Inflammatory macrophage treated with lipopolysaccharide for 4 hours (primary cell): ENCODE measurements at places on chromosomes 4 and X.

DNA sequence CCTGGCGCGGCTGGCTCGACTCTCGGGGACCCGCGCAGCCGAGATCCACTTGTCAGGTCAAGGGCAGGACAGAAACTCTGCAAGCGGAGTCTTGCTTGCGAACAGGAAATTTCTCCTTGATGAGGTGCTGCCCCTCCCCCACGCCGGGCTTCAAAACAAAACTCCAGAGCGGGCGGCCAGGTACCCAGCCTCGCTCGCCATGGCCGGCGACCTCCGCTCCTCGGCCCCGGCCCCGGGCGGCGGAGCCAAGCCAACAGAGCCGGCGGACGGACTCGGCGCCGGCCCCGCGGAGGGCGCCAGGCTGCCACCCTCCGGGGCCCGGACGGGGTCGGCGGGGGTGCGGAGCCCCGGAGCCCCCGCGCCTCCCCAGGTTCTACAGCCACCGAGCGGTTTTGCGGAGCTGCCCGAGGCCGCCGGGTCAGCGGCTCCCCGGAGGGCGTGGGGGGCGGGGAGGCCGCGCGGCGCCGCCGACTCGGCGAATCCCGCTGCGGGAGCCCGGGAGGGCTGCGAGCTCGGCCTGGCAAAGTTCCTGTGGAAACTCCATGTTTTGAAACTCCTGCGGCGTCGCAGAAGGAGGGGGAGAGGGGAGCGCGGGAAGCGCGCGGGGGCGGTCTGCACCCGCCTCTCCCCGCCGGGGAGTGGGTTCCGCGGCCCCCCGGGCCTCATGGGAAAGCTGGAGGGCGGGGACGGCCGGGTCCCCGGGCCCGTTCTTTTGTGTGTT lies 11.7 kb upstream of the BCOR start:
- peak; percentile 40 for DNase-seq

GRCh38 chr4:21652508-21653231 lies 295.9 kb downstream of the KCNIP4 start:
- DNase-seq: no peak

DNA sequence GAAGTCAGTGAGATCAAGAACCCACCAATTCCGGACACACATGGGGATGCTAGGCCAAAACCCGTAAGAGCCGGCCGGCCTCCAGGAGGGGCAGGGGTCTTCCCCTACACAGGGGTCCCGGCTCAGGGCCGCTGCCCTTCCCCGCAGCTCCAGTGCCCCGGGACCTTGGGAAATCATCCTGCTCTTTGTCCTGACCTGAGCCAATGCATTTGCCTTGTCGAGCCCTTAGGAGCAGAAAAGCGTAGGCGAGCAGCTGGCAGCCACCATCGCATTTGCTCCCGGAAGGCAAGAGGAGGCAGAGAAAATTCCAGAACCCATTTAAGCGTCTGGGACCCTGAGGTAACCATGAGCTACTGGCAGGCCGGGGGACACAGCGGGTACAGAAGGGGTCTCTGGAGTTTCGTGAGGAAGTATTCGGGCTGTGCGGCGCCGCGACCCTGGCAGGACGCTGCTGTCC lies 7.4 kb upstream of the TNIP2 start:
- no peak for DNase-seq

DNA sequence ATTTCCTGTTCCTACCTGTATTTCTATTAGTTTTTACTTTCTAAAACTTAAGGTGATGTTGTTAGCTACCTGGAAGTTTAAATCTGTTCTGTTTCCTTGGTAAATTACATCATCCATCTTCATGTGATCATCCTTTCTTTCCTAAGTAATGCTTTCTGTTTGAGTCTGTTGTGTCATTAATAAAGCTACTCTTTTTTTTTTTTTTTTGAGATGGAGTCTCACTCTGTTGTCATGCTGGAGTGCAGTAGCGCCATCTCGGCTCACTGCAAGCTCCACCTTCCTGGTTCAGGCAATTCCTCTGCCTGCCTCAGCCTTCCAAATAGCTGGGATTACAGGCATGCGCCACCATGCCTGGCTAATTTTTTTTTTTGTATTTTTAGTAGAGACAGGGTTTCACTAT lies 73.3 kb downstream of the FIP1L1 start:
- DNase-seq: peak; percentile 11

- DNase-seq: no peak
Observed at GRCh38 chr4:65999518-65999871, 329.2 kb upstream of the EPHA5 start.

DNA sequence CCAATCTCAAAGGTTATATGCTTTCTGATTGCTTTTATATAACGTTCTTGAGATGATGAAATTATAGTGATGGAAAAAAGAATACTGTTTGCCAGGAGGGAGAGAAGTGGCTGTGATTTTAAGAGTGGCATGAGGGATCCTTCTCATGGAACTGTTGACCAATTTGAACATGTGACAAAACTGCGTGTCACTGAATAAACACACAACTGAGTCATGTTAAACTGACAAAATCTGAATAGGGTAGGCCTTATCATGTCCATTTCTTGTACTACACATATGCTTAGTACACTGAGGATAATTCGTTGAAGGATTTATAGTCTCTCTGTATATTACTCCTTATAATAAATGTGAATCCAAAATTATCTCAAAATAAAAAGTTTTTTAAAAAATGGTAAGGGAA lies 22.2 kb upstream of the HSPA4L start:
- DNase-seq: no peak

DNA sequence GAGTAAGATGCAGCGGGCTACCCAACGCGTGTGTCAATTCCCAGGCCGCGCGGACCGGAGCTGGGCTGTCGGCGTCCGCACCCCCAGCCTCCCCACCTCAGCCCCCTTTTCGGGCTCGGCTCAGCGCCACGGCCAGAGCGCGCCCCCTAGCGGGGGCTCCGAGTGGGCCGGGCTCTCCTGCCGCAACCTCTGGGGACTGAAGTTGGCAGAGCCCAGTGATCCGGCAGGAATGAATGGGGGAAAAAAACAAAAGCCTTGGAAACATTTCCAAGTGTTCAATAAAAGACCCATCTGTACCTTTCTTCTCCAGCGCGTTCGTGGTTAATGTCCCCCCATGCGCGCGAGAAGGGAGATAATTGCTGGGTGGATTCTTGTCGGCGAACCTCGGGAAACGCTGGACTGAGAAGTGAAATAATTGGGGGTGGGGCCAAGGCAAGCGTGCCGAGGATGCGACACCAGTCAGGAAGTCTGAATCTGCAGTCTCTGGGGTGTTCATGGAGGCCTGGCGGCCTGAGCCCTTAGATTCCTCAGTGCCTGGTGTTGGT lies 5.2 kb upstream of the ARX start:
- no peak for DNase-seq

DNA sequence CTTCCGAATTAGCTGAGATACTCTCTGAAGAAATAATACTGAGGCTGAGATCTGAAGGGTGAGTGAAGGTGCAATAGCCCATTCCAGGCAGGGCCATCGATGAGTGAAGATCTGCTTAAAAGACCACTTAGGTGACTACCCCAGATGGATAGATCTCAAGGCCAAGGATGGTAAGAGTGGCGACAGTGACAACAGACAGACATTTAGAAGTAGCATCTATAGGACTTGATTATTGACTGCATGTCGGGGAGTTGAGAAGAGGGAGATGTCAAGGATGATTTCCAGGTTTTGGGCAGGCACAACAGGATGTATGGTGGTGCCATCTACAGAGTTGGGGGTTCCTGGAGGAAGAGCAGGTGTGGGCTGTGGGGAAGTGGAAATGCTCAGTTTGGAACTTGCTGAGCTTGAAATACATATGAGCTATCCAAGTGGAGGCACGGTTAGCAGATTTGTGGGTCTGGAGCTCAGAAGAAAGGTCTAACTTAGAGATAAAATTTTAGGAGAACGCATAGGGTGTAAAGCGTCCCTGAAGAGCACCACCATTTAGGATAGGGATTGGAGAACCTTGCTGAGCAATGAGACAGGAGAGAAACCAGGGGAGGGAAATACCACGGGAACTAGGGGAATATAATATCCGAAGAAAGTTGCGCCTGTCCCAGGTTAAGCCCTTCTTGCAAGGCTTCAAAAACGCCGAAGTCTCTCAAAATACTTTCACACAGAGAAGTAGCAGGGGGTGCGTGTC lies 688 bp downstream of the UFSP2 start:
- peak; percentile 2 for DNase-seq

- no peak for DNase-seq
Observed at GRCh38 chr4:87901422-87901992, 68.7 kb downstream of the MEPE start.

DNA sequence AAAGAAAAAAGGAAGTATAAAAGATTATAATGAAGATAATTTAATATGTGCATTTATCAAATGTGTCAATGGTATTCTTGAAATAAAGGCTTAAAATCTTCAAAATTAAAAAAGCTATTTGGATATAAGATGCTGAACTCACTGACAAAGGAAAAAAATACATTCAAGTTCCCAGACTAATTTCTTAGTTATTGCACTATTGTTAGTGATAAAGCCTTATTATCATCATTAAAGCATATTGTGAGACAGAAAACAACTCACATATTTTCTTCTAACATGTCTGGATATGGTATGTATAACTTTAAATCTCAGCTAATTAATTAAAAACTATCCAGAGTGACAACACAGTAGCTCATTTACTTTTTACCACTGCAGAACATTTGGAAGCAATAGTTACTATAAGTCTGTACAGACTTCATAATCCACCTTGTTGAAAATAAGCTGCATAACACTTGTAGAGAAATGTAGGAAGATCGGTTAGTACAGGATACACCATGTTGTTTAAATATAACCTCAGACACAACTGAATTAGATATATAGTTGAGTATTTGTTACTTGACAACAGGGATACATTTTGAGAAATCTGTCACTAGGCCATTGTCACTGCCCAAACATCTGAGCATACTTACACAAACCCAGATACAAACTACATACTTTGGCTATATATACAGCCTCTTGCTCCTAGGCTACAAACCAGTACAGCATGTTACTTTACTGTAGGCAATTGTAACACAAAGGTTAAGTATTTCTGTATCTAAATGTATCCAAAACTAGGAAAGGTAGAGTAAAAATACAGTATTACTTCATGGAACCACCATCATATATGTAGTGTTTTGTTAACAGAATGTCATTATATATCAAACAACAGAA lies 12.8 kb upstream of the FAM200B start:
- DNase-seq: no peak

- peak; percentile 58 for DNase-seq
Observed at GRCh38 chr4:121182296-121182695, 18.2 kb upstream of the TNIP3 start.

GRCh38 chr4:177001271-177002175 lies 208.8 kb upstream of the VEGFC start:
- no peak for DNase-seq

- DNase-seq: no peak
Observed at GRCh38 chrX:1877780-1878179, 262.9 kb downstream of the ASMT start.

- no peak for DNase-seq
Observed at GRCh38 chrX:122591546-122591945, 592.5 kb upstream of the GRIA3 start.

DNA sequence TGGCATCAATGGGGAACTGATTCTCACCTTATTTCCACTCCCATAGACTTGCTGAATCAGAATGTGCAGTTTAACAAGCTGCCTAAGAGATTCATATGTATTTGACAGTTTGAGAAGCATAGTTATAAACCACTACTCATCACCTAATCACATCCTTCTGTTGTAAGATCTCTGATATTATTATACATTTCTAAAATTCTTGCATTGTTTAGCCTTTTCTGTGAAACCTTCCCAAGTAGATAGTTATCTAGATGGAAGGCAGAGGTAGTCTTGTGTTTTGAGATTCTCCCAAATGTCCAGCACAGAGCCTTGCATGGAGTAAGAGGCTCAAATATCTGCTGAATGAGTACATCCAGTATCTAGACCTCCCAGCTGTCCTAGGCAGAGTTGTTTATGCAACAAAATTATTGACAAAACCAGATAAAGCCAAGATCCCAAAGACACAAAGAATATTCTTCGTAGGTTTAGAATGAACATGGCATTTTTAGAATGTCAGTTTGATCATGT lies 227.3 kb downstream of the KDR start:
- no peak for DNase-seq

GRCh38 chr4:173990126-173990868 lies 293.2 kb downstream of the FBXO8 start:
- DNase-seq: peak; percentile 4

DNA sequence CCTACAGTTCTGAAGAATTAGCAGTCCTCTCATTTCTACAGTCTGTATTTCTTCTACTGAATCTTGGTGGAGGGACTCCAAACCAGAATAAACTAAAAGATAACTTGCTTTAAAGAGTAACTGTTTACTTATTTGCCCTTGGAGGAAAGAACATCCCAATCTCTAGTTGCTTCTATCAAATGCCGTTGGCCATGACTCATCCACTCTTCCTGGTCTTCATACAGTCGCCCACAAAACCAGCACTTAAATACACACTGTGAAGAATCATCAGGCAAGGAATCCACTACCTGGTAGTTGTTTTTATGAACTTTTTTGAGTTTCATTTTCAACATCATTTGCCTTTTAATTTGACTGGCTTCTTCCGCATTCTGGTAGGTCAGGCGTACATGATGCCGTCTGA lies 14.2 kb downstream of the ZNF518B start:
- no peak for DNase-seq

DNA sequence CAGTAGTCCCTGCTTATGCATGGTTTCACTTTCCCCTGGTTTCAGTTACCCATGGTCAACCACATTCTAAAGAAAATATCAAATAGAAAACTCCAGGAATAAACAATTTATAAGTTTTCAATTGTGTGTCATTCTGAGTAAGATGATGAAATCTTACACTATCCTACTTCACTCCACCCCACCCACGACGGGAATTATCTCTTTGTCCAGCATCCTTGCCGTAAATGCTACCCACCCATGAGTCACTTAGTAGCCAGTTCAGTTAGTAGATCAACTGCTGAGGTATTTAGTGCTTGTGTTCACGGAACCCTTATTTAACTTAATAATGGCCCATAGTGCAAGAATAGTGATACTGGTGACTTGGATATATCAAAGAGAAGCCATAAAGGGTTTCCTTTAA lies 91.4 kb downstream of the KLHL13 start:
- DNase-seq: no peak

DNA sequence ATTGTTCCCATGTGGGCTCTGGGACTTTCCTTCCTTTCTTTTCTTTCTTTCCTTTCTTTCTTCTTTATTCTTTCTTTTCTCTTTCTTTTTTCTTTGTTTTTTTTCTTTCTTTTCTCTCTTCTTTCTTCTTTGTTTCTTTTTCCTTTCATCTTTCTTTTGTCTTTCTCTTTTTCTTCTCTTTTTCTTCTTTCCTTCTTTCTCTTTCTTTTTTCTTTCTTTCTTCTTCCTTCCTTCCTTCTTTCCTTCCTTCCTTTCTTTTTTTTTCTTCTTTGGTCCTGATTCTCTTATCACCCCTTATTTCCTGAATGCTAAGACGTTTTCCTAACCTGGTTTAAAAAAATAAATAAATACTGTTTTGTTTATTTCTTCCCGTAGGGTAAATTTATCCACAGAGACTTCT lies 93.2 kb downstream of the CRLF2 start:
- no peak for DNase-seq

DNA sequence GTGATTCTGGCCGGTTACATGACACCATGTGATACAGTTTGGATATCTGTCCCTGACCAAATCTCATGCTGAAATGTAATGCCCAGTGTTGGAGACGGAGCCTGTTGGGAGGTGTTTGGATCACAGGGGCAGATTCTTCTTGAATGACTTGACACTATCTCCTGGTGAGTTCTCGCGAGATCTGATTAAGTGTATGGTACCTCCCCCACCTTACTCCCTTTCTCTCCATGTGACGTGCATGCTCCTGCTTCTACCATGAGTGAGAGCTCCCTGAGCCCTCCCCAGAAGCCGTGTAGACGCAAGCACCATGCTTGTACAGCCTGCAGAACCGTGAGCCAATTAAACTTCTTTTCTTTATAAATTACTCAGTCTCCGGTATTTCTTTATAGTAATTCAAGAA lies 23.6 kb downstream of the CPE start:
- DNase-seq: no peak

GRCh38 chr4:14994242-14994641 lies 8.0 kb upstream of the CPEB2 start:
- DNase-seq: peak; percentile 87
